ENCODE measurements at places on chromosomes 3 and 15.

DNA sequence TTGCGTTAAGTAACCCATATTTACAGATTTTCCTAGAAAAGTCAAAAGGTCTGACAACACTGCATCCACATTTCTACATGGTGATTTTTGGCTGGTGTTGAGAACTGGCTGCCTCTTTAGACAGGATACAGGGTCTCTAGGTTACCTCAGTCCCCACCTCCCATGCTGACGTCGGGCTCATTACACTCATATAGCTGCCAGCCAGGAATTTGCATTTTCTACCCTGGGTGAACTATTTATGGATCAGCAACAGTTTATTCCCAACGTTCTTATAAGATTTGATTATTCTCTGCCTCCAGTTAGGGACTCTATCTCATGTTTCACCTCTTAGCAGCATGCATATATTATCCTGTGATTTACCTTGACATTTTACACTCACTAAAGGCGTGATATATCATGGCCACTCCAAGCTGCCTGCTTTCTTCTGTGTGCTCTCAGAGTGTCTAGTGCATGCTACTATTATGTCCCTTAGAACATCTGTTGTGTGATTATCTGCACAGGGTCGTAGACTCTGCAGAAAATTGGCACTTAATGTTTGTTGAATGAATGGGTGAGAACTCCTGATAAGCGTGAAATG, 49.0 kb downstream of the CLDN11 start:
- DNase-seq = no peak

GRCh38 chr3:4251412-4251811, 51.8 kb upstream of the SETMAR start:
- DNase-seq = no peak

DNA sequence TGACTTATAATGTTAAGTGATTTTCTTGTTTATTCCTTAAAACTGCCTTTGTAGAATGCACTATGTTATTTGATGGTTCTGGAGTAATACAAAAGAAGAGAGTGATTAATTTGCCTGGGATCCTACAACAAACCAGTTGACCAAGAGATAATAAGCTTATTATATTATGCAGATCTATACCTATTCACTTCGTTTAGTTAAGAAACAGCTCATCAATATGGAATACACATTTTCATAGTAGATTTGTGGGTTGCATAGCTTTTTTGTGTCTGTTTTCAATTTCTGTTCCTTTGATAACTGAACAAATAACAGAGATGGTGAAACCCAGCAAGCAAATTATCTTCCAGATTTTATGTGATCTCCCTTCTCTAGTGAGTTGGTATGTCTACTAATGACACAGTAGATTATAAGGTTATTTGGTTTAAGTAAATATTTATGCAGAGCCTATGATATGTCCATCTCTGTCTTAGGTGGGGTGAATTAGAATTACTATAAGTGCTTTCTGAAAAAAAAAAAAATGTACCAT, 443.3 kb upstream of the TPRG1 start:
- no peak for DNase-seq

DNA sequence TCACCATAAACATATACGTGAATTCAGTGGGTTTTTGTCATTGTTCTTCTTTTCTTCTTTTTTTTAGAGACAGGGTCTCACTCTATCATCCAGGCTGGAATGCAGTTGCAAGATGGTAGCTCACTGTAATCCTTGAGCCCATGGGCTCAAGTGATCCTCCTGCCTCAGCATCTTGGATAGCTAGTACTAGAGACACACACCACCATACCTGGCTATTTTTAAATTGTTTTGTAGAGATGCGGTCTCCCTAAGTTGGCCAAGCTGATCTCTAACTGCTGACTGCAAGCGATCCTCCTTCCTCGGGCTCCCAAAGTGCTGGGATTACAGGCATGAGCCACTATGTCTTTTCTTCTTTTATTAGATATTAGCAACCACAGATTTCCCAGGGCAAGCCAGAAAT, 220.6 kb downstream of the NLGN1 start:
- no peak for DNase-seq

GRCh38 chr3:64578062-64578770, 109.6 kb downstream of the ADAMTS9 start:
- peak; percentile 28 for DNase-seq

DNA sequence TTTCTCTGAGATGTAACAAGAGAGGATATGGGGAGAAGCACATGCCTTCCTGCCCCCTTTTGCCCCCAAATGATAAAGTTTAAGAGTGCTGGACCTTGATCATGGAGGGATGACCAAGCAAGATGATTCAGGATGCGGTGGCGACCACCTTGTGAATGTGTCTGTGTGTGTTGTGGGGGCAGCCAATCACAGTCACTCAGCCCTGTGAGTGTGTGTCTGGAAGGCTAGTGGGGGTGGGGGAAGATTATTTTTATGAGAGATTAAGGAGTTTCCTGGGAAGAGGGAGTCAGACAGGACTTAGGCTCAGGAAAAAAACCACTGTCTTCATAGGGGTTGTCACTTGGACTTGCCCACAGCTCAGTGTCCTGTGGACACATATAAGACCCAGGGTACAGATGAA, 57.8 kb upstream of the KY start:
- peak; percentile 58 for DNase-seq

DNA sequence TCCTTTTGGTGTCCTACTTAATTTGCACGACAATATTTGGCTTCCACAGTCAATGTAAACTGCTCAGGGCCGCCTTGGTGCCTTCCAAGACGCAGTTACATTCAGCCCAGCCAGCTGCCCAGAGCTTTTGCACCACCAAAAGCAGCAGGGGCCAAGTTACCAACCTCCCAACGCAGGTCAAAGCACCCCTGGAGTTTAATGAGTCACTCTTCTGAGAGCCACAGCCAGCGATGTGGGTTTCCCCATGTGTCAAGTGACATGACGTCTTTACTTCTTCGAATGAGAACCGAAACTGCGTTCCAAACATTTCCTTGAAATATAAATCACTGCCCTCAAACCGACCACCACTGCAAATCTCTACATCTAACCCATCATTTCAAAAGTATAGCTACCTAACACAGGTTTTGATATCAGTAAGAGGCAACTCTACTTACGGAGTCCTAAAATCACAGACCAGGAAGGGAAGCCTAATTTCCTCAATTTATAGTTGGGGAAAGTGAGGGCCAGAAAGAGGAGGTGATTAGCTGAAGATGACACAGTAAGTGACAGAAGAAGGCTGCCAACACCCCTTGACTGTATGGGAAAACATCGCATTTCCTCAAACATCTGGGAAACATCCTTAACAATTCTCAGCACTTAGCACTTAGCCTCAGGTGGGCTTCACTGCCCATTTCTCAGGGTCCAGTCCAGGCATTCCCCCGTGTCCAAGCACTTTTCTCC, 24.5 kb downstream of the MB21D2 start:
- peak; percentile 91 for DNase-seq

GRCh38 chr15:87582169-87582568, 674.4 kb downstream of the NTRK3 start:
- DNase-seq = no peak
